SK-N-SH treated with all-trans-retinoic acid at 6 μM for 48 hours (cell line): ENCODE measurements at places on chromosomes 16 and 17.

DNA sequence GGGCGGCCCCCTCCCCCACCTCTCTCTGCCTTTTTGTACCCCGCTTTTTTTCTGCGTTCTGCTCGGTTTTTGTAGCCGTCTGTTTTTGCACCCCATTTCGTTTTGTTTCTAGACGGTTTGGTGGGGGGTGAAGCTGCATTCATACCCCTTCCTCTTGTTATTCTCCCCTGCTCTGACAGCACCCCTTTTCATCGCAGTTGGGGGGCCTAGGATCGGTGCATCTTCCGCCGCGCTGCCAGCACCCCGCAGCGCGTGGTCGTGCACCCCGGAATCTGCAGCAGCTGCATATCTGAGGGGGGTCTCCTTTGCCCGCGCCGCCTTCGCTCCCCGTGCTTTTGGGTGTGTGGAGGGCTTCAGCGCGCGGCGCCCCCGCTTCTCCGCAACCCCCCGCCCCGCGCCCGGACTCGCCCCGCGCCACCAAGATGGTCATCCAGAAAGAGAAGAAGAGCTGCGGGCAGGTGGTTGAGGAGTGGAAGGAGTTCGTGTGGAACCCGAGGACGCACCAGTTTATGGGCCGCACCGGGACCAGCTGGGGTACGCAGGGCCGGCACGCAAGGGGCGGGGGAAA lies 455 bp downstream of the ATP1B2 start:
- ATAC-seq = peak; percentile 25

- no peak for ATAC-seq
Measured at GRCh38 chr16:88761830-88762229, 23.2 kb downstream of the PIEZO1 start.

- no peak for ATAC-seq
Measured at GRCh38 chr16:17219991-17220390, 250.8 kb downstream of the XYLT1 start.

DNA sequence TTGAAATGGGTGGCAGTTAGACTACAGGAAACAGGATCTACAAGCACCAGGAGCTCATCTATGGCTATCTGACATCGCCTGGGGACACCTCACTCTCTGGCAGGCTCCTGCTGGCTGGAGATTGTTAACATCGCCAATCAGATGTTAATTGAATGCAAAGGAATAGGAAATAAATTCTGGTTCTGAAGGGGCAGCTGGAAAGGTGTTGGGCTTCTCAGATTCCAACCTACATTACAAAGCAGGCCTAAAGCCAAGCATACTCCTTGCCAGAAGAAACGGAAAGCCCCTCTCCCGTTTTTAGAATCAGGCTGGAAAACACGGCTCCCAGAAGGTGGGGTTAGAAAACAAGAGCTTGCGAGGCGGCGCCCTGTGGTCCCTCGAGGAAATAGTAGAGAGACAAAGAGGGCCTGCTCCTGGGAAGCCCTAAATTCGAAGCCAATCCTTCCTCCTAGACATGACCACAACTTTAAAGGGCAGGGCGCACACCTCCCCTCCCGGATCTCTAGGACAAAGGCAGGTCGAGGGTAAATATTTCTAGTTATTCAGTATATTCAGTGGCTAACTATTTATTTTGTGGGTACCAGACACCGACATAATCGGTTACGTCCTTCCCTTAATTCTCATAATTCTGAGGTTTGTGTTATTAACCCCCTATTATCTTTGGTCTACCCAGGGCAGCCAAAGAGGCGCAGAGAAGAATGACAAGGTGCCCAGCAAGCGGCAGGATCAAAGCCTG lies 763 bp upstream of the TOM1L1 start:
- ATAC-seq = no peak; the same call in 2 of the 3 replicates

- no peak for ATAC-seq
Measured at GRCh38 chr17:40873801-40874200, 6.8 kb upstream of the KRT12 start.

DNA sequence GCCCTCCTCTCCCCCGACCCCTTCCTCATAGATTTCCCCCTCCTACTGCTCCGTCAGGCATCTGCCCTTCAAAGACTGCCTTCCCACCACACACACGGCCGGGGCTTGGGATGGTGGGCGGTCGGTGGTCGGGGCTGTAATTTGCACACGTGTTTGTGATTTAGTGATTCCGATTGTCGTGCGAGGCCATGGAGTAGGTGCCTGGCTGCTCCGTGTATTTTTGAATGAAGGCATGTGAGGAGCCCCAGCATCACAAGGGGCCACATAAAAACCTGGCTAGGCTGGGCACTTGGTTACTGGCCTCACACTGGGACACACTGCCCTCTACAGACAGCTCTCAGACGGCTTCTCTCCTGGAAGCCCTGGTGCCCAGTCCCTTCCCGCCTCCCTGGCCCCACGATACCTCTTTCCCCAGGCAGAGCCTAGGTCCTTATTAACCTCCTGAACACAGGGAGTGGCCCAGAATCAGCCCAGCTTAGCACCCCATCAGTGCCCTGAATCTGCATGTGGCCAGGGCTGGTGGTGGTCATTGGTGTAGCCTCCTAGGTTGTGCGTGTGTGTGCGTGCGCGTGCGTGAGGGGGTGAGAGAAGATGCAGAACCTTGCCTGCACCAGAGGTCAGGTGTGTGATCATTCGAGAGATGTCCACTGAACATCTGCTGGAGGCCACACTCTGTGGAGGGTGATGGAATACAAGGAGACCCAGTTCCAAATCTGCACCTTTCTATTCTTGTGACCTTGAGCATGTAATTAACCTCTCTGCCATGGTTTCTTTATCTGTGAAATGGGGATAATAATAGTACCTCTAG lies 1.3 kb upstream of the SOCS1 start:
- peak; percentile 84 for ATAC-seq

DNA sequence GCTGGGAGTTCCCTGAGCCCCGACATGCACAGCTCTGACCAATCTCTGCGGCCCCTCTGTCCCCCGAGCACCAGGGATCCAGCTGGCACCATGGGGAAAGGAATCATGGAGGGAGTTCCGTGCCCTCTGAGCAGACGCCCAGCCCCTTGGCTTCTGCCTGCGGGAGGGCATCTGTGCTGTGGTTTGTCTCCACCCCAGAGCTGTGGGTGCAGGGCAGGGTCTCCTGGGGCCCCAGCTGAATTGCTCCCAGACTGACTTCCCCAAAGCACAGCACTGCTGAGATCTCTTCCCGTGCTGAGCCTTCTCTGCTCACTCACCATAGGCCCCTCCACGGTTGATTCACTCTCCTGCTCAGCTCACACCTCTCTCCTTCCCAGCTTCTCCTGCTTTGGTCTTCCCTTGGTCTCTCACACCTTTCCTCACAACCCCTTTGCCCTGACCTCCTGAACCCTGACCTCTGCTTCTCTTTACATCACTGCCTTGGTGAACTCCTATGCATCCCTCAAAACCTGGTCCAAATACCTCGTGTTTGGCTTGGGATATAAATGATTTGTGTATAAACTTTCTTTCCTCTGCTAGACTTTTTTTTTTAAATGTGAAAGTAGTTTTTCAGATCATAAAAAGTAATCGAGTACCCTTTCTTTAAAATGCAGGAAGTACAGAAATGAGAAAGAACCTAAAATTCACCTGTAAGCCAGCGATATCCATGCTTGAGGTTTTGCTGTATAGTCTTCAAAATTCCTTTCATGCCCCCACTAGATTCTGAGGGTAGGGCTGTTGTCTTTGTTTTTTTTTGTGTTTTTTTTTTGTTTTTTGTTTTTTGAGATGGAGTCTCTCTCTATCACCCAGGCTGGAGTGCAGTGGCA lies 265.3 kb downstream of the SEC14L1 start:
- ATAC-seq = no peak

DNA sequence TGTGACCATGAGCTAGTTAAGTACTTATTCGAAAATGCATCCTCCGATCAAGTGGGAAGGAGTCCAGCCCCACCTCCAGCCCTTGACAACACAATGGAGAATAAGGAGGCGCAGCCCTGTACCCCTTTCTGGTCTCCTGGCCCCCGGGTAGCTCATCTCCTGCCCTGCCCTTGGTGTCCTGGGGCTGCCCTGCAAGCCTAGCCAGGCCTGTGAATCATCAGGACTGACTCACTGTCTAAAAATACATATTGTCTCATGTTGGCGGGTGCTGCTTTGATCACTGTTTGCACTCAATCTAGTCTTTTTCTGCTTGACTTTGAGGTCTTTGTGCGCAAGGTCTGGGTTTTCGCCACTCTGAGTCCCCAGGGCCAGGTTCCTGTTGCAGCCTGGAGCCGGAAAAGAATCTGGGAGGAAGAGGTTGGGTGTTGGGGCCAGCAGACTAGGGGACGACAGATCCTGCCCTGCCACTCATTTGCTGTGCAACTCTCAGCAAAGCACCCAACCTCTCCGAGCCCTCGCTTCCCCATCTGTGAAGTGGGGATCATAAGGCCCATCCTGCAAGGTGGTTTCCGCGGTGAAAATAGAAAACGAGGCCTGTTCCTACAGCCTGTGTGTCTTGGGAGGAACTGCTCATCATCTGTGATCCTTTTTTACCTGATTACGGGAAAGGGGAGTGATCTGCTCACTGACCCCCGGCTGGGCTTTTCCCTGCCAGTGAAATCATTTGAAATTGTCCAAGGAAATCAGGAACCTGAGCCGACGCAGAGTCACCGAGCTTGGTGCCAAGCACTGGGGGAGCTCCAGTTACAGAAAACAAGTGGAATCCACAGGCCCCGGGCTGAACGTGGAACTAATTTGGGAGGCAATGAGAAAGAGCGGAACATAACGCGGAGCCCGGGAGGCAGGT lies 230.4 kb downstream of the PARN start:
- peak; percentile 91 for ATAC-seq

DNA sequence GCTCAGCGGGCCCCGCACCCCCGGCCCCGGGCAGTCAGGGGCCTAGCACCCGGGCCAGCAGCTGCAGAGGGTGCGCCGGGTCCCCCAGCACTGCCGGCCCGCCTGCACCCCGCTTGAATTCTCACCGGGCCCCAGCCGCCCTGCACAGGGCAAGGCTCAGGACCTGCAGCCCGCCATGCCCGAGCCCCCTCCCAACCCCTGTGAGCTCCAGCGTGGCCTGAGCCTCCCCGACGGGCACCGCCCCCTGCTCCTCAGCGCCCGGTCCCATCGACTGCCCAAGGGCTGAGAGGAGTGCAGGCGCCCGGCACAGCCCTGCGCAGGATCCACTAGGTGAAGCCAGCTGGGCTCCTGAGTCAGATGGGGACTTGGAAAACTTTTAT lies 1.7 kb upstream of the BRCA1 start:
- no peak for ATAC-seq

DNA sequence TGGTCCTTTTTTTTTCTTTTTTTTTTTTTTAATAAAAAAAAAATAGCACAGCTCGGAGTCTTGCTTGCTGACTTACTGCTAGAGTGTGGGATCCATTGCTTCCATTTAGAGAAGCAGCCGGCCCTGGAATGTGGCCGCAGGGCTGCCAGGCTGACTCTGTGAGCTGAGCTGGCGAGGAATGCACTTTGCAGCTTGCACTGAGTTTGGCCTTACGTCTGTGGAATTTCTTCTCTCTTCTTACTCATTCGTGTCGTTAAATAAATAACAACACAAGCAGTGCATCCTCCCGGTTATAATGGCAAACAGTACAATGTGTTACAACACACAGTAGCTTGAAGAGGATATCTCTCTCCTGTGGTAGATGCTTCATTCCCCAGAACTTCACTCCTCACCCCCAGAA lies 69.2 kb downstream of the PRKCB start:
- ATAC-seq = peak; percentile 88

DNA sequence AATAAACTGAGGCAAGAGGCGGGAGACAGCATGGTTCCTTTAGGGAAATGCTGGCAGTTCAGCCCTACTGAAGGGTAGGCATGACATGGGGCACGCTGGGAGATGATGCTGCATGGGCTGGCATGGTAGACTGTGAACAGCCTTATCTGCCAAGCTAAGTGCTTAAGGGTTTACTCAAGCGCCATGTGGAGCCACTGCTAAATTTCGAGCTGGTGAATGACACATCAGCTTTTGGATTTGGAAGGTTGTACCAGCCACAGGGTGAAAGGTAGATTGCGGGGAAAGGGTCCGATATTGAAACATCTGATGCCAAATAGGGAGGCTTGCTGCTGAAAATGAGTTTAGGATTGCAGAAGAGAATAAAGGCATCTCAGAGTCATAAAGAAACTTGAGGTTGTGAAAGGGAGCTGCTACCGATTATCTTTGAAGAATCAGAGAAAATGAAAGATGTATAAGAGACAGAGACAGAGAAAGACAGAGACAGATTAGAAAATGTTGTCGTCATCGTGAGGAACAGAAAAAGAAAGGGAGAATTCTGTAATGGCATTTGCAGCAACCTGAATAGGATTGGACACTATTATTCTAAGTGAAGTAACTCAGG lies 16.3 kb downstream of the PIK3R5 start:
- ATAC-seq = no peak

GRCh38 chr17:73356561-73357170 lies 44.9 kb upstream of the CDC42EP4 start:
- peak; percentile 6; the same call in 2 of the 3 replicates for ATAC-seq

GRCh38 chr17:8185582-8186445 lies 4.2 kb downstream of the BORCS6 start:
- peak; percentile 1 for ATAC-seq

GRCh38 chr17:56679115-56679776 lies 85.7 kb downstream of the NOG start:
- ATAC-seq = peak; percentile 78

GRCh38 chr16:81816351-81816750 lies 37.3 kb downstream of the PLCG2 start:
- no peak for ATAC-seq

- ATAC-seq = no peak
Measured at GRCh38 chr16:3145660-3146059, 10.8 kb downstream of the ZNF213 start.

DNA sequence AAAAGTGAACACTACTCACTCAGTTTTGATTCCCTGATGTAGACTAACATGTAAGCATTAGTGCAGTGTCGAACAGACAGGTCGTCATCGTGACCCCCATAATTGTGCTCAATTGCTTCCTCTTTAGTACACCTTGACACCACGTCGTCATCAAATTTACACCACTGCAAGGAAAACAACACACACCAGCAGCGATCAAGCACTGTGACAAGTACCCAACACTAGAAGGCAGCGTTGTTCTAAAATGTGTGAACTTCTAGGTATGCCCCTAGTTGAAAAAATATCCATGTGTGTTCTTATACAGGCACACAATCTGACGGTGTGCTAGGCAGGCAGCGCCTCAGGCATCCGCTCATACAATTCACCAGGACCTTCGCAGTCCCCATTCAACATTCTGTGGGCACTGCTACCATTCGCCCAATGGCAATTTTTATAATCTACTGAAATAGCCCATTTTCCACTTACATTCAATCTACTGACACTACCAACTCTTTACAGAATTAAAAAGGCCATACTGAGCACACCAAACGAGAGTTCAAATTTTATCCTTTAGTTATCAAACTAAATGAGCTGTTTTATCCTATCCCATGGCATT lies 23.1 kb downstream of the LITAFD start:
- ATAC-seq = peak; percentile 79

GRCh38 chr17:65181237-65182061 lies 44.3 kb downstream of the RGS9 start:
- peak; percentile 53 for ATAC-seq
